ENCODE measurements at places on chromosomes 4 and X.

DNA sequence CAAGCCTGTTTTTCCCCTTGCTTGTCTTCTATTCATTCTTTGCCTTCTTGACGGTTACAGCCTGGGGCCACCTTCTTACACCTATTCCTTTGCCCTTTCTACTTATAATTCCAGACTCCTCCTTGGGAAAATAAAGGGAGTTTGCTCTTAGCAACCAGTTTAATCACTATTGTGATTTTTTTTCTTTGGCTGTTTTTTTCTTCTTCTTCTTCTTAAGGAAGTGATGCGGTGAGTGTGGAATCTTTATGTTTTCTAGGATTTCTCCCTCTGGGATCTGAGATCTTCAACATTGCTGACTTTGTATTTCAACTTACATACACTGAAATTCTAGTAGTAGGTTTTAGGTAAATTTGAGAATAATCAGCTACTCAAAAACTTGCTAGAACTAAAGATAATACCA lies 1.1 kb upstream of the KLHL13 start:
- DNase-seq: no peak

GRCh38 chr4:94571298-94571697 lies 119.6 kb downstream of the PDLIM5 start:
- DNase-seq: no peak

GRCh38 chr4:141643557-141643956 lies 7.2 kb downstream of the IL15 start:
- no peak for DNase-seq

DNA sequence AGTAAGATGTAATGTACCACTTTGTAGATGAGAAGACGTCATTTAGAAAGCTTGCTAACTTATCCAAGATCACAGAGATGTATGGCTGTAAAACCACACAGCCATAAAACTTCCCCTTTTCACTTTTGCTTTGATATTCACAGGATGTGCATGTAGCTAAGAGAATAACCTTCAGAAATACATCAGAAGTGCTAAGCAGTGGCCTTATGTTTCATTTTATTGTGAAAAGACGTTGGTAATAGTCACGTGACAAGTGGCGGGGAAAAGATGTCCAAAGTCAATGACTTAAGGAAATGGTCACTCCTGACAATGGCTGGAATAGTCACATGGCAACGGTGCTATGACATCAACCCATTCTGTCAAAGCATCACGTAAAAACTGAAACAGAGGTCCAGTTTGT lies 12.9 kb upstream of the WDR17 start:
- DNase-seq: no peak

DNA sequence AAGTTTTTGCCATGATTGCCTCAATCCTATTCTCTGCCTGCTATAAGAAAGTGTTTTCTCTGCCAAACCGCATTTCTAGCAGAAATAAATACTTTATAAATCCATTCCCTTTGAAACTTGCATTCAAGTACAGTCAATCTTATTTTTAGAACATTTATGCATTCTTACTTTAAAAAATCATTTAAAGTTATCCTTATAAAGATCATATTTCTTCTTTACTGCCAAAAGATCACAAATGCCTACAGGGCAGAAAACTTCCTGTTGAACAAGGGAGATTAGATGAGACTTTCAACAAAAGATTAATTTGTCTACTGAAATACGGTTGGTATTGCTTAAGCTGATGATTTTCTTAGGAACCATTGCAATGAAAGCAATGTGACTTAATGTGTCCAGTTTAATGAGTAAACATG lies 207.2 kb upstream of the SLIT2 start:
- no peak for DNase-seq

- no peak for DNase-seq
Measured at GRCh38 chr4:15479913-15480185, 10.2 kb downstream of the CC2D2A start.

- DNase-seq: no peak
Measured at GRCh38 chr4:106951891-106952290, 84.2 kb downstream of the DKK2 start.

GRCh38 chr4:141036786-141037185 lies 96.5 kb downstream of the RNF150 start:
- no peak for DNase-seq

DNA sequence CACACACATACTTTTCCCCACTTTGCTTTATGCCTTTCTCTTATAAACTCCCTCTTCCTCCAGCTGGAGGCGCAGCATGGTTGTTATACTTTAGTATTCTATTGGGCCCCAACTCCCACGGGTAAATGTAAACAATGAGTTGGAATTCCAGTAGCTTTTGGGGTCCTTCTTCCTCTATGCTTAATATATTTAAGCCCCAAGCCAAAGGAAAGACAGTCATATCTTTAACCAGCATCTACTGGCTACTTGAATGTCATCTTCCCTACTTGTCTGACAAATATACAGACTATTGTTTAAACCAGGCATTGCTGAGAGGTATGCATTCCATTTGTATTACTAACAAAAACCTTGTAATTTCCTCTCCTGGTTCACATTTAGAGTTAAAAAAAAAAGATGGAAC lies 72.9 kb downstream of the WDR19 start:
- no peak for DNase-seq

GRCh38 chr4:169271692-169272007 lies 894 bp upstream of the SH3RF1 start:
- no peak for DNase-seq

GRCh38 chr4:101103381-101104142 lies 243.8 kb downstream of the PPP3CA start:
- DNase-seq: no peak

GRCh38 chrX:39514801-39515200 lies 583.0 kb downstream of the BCOR start:
- DNase-seq: no peak

- DNase-seq: no peak
Measured at GRCh38 chrX:44747969-44748368, 95.9 kb upstream of the DUSP21 start.

GRCh38 chr4:45229206-45229605 lies 502.9 kb upstream of the GNPDA2 start:
- no peak for DNase-seq

- no peak for DNase-seq
Measured at GRCh38 chr4:73698217-73698616, 42.2 kb upstream of the CXCL8 start.

GRCh38 chr4:112109360-112110058 lies 35.7 kb upstream of the FAM241A start:
- DNase-seq: no peak

- no peak for DNase-seq
Measured at GRCh38 chrX:136765821-136766356, 14.8 kb downstream of the ARHGEF6 start.

- no peak for DNase-seq
Measured at GRCh38 chr4:175542786-175543185, 269.3 kb downstream of the GPM6A start.

- no peak for DNase-seq
Measured at GRCh38 chr4:42151568-42152506, 618 bp downstream of the BEND4 start.
